ENCODE measurements at places on chromosomes 6 and 20.

DNA sequence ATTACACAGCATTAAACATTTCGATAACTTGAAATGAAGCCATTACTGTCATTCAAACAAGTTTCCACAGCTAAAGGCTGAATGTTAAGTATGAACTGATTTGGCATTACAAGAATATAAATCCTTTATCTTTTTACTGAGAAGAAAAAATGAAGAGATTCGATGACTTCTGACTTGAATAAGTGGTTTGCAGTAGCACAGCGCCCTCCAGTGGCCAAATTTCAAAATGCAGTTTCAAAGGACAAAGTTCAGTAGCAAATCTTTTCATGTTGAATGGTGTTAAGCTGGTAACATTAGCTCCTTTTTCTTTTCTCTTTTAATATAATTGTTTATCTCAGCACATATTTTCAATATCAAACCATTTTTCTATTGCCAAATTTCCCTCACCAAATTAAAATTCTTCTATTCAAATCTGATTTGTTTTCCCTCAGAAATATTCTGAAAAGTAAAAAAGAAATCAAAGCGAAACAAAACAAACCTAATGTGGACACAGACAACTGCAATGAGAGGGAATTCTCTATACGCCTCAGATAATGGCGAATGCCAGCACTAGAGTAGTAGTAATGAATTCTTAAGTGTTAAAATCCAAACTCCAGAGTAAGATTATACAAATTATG, 145.7 kb downstream of the BTBD9 start:
- DNase-seq: peak; percentile 57

- no peak for DNase-seq
Measured at GRCh38 chr6:150220634-150221551, 78.0 kb downstream of the PPP1R14C start.

- no peak for DNase-seq
Measured at GRCh38 chr6:91464201-91464600, 877.3 kb upstream of the MAP3K7 start.

GRCh38 chr6:88702956-88703556, 260.4 kb downstream of the RNGTT start:
- DNase-seq: no peak

DNA sequence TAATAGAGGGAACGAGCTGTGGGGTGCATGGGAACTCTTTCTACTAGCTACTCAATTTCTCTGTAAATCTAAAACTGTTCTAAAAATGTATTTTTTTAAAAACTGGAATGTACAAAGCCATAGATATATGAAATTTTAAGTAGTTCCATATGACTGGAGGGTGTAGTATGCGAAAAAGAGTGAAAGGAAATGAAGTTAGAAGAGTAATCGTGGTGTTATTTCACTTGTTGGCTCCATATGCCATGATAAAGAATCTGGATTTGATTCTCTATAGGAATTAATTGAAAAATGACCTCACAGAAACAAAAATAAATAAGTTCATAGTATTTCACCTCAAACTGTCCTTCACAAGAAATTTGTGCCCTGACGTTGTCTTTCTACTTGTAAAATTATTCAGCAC, 500.2 kb downstream of the TENT5A start:
- no peak for DNase-seq

- no peak for DNase-seq
Measured at GRCh38 chr6:108838101-108838717, 10.0 kb upstream of the ARMC2 start.

- no peak for DNase-seq
Measured at GRCh38 chr20:5657190-5657875, 92.9 kb upstream of the SHLD1 start.

DNA sequence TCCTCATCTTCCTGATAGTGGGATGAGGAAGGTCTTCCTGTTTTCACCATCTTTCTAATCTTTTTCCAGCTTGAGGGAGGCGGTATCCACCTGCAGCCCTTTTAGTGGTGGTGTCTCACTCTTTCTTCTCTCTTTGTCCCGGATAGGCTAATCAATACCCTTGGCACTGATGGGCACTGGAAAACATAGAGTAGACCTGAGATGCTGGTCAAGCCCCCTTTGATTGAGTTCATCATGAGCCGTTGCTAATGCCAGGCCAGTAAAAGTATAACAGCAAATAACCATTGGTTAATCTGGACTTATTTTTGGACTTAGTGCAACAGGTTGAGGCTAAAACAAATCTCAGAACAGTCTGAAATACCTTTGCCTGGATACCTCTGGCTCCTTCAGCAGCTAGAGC, 21.8 kb upstream of the PRND start:
- no peak for DNase-seq

- no peak for DNase-seq
Measured at GRCh38 chr20:62511915-62512610, 36.3 kb upstream of the GATA5 start.

DNA sequence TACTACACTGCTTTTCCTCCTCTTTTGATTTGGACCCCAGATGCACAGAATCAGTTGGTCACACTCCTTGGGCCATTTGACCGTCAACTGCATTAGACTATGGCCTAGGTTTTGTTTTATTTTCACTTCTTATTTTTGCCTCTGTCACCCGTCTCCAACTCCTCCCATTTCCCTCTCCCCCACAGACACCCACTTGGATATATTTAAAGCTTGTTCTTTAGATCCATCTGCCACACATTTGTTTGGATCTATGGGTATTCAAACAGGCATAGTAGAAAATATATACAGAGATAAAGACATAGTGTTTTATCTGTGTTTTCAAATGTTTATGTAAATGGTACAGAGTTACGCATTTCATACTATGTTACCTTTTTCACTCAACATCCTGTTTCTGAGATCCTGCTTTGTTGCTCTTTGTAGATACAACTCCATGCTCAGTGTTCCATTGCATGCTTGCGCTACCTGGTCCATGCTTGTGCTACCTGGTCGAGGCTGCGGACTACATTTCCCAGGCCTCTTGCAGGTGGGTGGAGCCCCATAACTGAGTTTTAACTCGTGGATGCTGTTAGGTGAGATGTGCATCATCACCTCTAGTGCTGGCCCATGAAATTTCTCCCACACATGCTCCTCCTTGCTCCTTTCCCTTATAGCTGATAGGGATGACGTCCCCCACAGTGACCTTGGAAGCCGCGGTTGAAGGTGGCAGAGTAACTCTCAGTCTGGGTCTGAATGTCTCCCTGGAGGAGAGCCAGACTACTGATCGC, 11.5 kb upstream of the PREX1 start:
- no peak for DNase-seq

GRCh38 chr6:89599727-89600126, 38.8 kb downstream of the LYRM2 start:
- DNase-seq: no peak

GRCh38 chr20:62117658-62118057, 4.6 kb upstream of the LSM14B start:
- DNase-seq: peak; percentile 65

DNA sequence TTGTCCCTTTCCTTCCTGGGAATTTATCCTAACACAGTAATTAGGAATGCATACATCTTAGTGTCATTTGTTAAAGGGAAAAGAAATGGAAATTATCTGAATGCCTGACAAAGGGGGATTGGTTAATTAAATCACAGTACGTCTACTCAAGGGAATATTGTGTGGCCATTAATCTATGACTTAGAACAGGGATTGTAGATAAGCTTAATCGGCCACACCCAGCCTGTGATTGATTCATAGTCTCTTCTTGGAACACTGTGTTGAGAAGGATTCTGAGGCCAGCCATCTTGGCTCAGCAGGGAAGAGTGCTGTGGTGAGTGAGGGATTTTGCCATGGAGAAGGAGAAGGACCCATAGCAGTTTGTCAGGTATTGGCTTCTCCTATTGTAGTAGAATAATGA, 50.5 kb downstream of the CTNNBL1 start:
- DNase-seq: no peak

- no peak for DNase-seq
Measured at GRCh38 chr6:46263707-46264086, 92.9 kb upstream of the ENPP5 start.

DNA sequence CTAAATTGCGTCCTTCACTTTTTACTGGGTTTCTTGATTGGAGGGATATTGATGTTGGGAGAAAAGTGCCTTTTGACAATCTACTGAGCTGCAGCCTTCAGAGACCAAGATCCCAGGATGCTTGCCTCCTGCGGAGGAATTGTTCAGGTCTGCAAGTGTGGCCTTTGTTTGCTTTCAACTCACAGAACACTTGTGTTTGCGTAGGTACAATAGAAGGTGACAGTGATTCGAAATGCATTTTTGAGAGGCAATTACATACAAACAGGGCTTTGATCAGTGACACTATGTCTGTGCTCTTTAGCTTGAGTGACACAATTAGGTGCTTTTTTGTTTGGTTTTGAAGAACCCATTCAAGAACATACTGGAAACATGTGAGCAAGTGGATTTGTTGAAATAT, 600.6 kb downstream of the QKI start:
- no peak for DNase-seq

- DNase-seq: no peak
Measured at GRCh38 chr20:47551222-47551621, 49.5 kb downstream of the NCOA3 start.

DNA sequence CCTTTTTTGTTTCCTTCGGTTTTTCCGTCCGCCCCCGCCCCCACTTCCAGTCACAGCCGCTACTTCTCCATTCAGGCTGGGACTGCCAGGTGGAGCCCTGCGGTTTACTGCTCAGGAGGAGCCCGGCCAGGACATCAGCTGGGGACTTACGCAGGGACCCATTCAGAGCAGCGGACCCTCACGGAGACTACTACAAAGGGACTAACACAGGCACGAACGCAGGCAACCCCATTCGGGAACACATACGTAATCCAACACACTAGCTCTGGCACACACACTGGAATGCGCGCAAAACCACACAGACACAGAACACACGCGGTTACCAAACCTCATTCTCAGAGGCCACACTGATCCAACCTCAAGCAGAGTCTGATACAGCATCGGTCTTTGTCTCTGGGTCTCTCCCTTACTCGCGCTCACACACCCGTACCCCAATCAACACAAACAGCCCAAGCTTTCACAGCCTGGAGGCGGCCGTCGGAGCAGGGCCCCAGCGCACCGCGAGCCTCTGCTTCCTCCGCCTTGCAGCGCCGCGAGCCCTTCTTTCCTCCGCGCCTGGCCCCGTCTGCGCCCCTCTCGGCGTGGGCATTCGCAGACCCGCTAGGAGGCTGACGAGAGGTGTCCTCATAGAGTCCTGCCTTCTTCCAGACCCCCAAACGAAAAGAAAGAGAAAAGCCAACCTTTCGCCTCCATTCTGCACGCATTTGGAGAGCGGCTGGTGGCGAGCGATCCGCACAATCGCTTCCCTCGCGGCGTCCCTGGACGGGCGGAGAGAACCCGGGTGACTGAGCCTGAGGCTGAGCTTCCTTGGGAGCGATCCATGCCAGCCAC, 1.1 kb upstream of the SLC32A1 start:
- DNase-seq: no peak

DNA sequence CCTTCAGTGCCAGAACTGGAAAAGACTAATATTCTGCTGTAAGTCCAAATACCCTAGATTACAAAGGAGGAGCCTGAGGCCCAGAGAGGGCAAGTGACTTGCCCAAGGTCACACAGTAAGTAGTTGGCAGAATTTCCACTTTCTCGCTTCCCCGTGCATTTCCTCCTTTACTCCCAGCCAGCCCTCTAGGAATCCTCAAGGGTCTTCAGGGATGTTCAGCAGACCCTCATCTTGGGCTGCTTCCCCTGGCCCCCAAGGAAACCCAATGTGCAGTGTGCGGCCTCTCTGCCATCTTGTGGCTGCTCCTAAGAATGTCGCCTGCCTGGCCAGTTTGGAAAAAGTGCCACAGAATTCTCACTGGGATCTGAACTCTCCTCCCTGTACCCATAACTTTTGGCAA, 217.7 kb upstream of the LRFN2 start:
- DNase-seq: no peak

DNA sequence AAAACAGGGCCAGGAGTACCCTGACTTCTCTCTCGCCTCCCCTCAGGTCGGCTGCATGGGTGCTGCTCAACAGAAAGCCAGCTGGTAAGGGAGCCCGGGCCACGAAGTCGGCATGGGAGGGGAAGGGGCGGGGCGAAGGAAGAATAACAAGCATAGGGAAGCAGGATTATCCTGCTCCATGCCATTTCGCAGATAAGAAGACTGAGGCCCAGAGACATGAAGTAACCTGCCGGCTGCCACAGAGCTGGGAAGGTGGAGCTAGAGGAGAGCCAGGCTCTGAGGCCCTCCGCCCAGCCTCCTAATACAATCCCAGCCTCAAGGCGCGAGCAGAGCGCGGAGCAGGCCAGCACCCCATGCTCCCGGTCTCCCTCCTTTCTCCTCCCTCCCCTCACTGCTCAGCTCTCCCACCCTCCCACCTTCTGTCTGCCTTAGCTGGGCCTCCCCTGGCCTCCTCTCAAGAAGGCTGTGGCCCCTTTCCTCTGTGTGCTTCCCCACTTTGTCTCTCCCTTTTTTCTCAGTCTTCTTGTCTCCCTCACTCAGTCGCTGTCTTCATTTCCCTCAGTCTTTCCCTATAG, 13.2 kb upstream of the HMGA1 start:
- no peak for DNase-seq

GRCh38 chr20:49397525-49397924, 84.9 kb downstream of the KCNB1 start:
- DNase-seq: no peak

DNA sequence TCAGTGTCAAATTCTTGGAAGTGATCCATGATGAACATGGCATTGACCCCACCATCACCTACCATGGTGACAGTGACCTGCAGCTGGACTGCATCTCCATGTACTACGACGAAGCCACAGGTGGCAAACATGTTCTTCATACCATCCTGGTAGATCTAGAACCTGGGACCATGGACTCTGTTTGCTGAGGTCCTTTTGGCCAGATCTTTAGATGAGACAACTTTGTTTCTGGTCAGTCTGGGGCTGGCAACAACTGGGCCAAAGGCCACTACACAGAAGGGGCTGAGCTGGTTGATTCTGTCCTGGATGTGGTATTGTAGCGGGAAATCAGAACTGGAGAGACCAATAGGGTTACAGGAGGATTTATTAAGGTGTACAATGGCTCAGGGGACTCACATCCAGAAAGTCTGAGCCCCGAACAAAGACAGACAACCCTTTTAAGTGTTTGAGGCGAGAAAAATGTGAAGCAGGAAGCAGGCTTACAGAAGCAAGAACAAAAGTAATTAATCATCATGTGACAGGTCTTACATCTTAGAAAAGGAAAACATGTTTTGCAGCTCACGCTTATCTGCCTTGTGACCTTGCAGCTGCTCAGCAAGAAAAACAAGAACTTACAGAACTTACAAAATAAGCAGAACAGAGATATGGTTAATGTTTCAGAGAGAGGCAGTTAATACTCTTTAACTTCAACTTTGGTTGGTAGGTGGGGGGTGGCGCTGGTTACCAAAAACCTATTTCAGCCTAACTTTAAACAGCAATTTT, 58.8 kb upstream of the MOCS1 start:
- no peak for DNase-seq

DNA sequence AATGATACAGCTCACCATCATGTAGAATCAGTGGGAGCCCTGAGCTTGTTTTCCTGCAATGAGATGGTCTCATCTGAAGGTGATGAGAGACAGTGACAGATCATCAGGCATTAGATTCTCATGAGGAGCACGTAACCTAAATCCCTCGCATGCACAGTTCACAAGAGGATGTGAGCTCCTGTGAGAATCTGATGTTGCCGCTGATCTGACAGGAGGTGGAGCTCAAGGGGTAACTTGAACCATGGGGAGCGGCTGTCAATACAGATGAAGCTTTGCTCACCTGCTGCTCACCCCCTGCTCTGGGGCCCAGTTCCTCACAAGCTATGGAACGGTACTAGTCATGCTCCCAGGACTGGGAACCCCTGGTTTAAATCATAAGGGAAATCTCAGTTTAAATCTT, 89.2 kb downstream of the THBS2 start:
- no peak for DNase-seq
